ENCODE measurements at places on chromosomes 7 and 10.

DNA sequence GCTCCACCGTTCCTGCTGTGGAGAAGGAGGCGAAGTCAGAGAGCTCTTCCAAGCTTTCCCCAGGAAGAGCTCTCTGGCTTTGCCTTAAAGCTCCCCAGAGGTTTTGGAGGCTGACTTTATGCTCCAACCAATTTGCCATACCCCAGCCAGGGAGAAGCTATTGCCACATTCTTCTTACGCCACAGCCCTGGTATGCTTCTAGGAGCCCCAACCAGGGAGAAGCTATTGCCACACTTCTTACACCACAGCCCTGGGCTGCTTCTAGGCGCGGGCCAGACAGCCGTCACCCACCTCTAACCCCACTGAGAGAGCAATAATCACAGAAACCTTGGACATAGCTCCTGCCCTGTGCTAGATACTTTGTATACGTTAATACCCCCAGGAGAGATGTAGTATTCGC, 951 bp downstream of the ELOVL3 start:
- no peak for DNase-seq

DNA sequence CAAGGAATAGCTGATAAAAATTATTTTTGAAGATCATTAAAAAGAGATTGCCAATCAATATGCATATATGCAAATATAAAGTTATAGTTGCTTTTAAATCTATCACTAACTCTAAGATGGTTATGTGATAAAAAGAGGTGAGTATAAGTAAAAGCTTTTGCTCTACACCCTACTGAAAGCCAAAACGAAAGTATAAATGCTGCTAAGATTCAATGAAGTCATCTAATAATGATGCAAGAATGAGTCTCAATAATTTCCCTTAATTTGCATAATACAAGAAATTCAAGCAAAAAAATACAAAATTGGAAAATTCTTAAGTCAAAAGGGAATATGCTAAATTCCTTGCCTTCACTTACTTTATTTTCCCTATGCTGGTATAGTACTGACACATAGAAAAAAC, 75.2 kb downstream of the WAPL start:
- DNase-seq: no peak

GRCh38 chr7:93013446-93014061, 104.2 kb downstream of the SAMD9 start:
- no peak for DNase-seq

- no peak for DNase-seq
Observed at GRCh38 chr7:106959753-106960152, 84.8 kb upstream of the PRKAR2B start.
